ENCODE measurements at places on chromosomes 5 and 9. TPM values are rescaled to one million over a fixed set of nuclear protein-coding genes. Genes with fewer than 3 reads are reported as not detected.

- no peaks in the 10 kb centered on the region for H3K27me3 ChIP-seq
- peak overlapping the region; percentile 62 for H3K27ac ChIP-seq
- DNase-seq, result no peak
- no peak overlapping the region for H3K4me3 ChIP-seq
Measured at GRCh38 chr5:60521376-60522291, 178.3 kb downstream of the DEPDC1B start.

- peaks cover 5% of the 10 kb centered on the region for H3K4me1 ChIP-seq
- H3K27me3 ChIP-seq, result no peaks in the 10 kb centered on the region
- no peak for DNase-seq
- peaks cover 26% of the 10 kb centered on the region for H3K36me3 ChIP-seq
- no peak overlapping the region for H3K4me3 ChIP-seq
Measured at GRCh38 chr5:71528206-71528605, 58.9 kb upstream of the MCCC2 start.

GRCh38 chr9:107389617-107390071 is 99.9 kb downstream of the KLF4 start:
- no peaks in the 10 kb centered on the region for H3K4me1 ChIP-seq
- H3K27me3 ChIP-seq, result no peaks in the 10 kb centered on the region
- no peak overlapping the region for H3K4me3 ChIP-seq
- H3K27ac ChIP-seq, result no peak overlapping the region

GRCh38 chr9:136514022-136514714 is 31.3 kb upstream of the SEC16A start:
- peak overlapping the region; percentile 7 for H3K27ac ChIP-seq
- H3K27me3 ChIP-seq, result no peaks in the 10 kb centered on the region
- DNase-seq, result no peak
- H3K36me3 ChIP-seq, result peaks cover 98% of the 10 kb centered on the region

- H3K27me3 ChIP-seq, result no peaks in the 10 kb centered on the region
- peak; percentile 75 for DNase-seq
Measured at GRCh38 chr5:132474881-132475496, 15.6 kb downstream of the IRF1 start.

The ZNF474 gene
- 0.27 TPM for total RNA-seq

DNA sequence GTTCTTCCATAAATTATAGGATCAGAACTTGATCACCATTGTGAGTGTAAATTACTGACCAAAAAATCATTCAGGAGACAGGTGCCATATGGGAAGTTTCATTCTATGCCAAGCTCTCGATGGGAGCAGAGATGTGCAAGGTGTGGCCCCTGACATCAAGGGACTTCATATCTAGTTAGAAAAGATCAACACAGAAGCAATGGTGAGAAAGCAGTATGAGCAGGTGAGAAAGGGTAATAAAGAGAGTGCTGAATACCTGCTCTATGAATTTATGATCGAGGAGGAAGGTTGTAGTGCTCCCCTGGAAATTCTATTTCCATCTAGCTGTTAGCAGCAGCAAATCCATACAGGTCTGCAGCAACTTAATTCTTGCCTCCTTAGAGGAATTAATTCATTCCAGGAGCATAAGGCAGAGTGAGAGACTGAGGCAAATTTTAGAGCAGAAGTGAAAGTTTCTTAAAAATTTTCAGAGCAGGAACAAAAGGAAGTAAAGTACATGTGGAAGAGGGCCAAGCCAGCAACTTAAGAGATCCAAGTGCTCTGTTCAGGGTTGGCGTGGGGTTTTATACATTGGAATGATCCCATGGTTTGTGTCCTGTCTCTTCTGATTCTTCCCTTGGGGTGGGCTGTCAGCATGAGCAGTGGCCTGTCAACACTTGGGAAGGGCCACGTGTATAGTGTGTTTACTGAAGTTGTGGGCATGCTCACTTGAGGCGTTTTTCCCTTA is 181.8 kb downstream of the SAXO1 start:
- H3K4me3 ChIP-seq, result no peak overlapping the region
- DNase-seq, result no peak
- no peaks in the 10 kb centered on the region for H3K36me3 ChIP-seq
- no peaks in the 10 kb centered on the region for H3K27me3 ChIP-seq

The MARVELD2 gene
- total RNA-seq, result 0.83 TPM

DNA sequence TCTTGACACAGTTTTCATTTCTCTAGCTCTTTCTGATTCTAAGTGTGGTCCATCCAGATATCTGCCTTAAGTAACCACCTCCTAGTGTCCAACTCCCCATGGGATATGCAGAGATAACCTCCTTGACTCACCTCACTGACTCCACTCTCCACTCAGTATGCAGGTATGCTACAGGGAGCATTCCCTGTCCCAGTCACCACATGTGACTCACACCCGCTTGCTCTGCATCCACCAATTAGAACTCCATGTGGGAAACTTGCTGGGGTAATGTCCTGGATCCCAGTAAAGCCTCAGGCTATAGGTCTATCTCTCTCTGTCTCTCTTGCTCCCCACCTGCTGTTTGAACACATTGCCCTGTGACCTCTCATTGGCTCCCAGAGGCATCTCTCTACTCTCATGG is 563.9 kb downstream of the HTR1A start:
- DNase-seq, result no peak
- H3K36me3 ChIP-seq, result no peaks in the 10 kb centered on the region
- H3K27ac ChIP-seq, result no peak overlapping the region
- H3K4me3 ChIP-seq, result no peak overlapping the region

The BHMT2 gene
- total RNA-seq, result 2.6 TPM

DNA sequence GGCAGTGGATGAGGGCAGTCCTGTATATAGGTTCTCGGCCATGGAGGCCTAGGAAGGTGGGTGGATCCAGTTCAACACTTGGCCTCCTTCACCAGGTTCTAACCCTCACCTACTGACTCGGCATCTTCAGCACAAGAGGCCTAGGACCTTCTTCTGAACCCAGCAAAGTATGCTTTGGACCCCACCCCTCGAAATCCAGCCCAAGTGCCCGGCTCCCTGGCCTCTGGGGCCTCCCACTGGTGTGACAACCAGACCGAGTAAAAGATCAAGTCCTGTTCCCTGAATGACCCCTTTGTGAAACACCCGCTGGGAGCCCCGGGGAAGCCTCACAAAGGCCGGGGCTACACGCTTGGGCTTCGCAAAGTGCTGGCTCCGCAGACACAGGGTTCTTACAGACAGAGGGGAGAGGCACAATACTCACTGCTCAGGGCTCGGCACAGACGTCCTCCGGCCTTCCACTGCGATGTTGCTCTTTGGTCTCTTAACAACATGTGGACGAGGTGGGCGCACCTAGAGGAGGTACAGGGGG is 47.0 kb downstream of the CRB2 start:
- no peak for DNase-seq
- H3K27ac ChIP-seq, result no peak overlapping the region
- H3K4me1 ChIP-seq, result no peaks in the 10 kb centered on the region
- no peak overlapping the region for H3K4me3 ChIP-seq
- H3K36me3 ChIP-seq, result no peaks in the 10 kb centered on the region
- no peaks in the 10 kb centered on the region for H3K27me3 ChIP-seq

- peaks cover 3% of the 10 kb centered on the region for H3K27me3 ChIP-seq
- peak; percentile 64 for DNase-seq
- peaks cover 35% of the 10 kb centered on the region for H3K4me1 ChIP-seq
- peaks cover 9% of the 10 kb centered on the region for H3K36me3 ChIP-seq
- H3K4me3 ChIP-seq, result no peak overlapping the region
Measured at GRCh38 chr5:139847091-139847490, 51.5 kb downstream of the PSD2 start.

The LHX3 gene
- not detected for total RNA-seq

DNA sequence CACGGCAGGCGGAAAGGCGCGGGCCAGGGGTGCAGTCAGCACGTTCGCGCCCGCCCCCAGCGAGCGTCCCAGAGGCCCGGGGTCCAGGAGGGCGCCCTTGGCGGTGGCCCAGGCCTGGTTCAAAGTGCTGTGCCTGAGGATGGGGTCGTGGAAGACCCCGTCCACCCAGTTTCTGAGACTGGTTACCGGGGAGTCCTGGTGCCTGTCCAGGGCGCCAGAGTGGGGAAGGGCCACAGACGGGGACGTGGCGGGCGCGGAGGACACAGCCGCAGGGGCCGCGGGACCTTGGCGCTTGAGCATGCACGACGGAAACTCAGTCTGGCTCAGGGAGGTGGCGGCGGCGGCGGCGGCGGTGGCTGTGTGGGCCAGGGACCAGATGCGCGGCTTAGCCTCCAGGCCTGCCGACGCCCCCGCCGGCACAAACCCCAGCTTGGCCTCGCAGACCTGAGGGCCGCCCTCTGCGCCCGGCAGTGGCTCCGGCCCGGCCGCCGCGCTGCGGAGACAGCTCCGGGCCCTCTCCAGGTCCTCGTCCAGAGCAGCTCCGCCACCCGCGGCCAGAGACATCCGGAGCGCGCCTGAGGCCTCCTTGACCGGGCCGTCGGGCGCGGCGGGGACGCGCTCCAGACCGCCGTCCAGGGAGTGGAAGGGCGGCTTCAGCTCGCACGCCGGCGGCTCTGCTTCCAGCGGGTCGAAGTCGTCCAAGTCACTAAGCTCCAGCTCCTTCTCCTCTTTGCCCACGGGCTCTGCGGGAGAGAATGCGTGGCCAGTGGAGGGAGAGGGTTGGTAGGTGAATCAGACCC is 4.5 kb downstream of the IRX4 start:
- no peaks in the 10 kb centered on the region for H3K36me3 ChIP-seq
- no peak overlapping the region for H3K27ac ChIP-seq
- no peak overlapping the region for H3K4me3 ChIP-seq
- DNase-seq, result no peak

DNA sequence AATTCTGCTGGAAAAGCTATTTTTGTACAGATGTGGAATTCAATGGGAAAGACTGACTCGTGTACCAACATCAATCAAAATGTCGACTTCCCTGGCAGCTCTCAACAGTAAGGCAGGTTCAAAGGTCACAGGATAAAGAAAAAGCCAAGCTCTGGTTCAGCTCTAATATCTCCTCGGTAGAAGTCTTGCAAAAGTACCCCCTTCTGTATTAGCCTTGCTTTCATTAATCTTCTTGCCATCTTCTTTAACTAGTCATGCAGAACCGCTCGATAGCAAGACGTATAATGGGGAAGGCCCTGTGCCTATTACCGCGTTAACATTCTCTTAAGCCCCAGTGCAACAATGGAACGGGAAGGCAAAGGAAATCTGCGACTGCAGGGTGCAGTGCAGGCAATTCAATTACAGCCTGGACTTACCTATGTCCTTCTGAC is 201.2 kb downstream of the GAPVD1 start:
- H3K4me3 ChIP-seq, result no peak overlapping the region
- H3K36me3 ChIP-seq, result peaks cover 12% of the 10 kb centered on the region
- no peak overlapping the region for H3K27ac ChIP-seq

The ENTR1 gene
- 66.2 TPM for total RNA-seq

- no peaks in the 10 kb centered on the region for H3K4me1 ChIP-seq
- H3K27me3 ChIP-seq, result no peaks in the 10 kb centered on the region
- H3K27ac ChIP-seq, result no peak overlapping the region
- no peak for DNase-seq
Measured at GRCh38 chr5:110965773-110966581, 105.5 kb upstream of the TSLP start.

DNA sequence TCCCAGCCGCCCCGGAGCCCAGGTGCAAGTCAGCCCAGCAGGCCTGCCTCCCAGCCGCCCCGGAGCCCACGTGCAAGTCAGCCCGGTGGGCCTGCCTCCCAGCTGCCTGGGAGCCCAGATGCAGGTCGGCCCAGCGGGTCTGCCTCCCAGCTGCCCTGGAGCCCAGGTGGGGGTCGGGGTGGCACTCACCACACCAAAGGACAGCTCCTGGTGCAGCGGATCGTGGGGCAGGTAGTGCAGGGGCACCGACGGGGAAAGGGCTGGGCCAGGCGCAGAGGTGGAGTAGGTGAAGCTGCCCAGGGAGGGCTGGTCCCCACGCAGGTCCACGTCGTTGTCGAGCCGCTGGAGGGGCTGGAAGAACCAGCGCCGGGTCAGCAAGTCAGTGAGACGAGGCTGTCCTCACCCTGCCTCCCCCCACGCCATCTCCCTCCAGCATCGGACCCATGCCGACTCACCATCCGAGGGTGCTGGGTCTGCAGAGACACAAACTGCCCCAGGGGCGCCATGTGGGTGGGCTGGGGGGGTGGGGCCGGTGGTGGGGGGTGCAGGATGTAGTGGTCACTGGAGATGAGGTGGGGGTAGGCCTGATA is 6.7 kb downstream of the RNF44 start:
- H3K27ac ChIP-seq, result peak overlapping the region; percentile 100
- peaks cover 84% of the 10 kb centered on the region for H3K4me1 ChIP-seq
- DNase-seq, result peak; percentile 87
- peak overlapping the region; percentile 16 for H3K4me3 ChIP-seq
- H3K36me3 ChIP-seq, result peaks cover 46% of the 10 kb centered on the region
- no peaks in the 10 kb centered on the region for H3K27me3 ChIP-seq

GRCh38 chr9:68895741-68896478 is 118.0 kb downstream of the PRKACG start:
- no peaks in the 10 kb centered on the region for H3K36me3 ChIP-seq
- H3K4me1 ChIP-seq, result peaks cover 28% of the 10 kb centered on the region
- H3K4me3 ChIP-seq, result no peak overlapping the region
- no peak for DNase-seq

The SPINK4 gene
- not detected for total RNA-seq

- H3K27me3 ChIP-seq, result no peaks in the 10 kb centered on the region
- no peaks in the 10 kb centered on the region for H3K36me3 ChIP-seq
- H3K4me3 ChIP-seq, result no peak overlapping the region
Measured at GRCh38 chr5:178310130-178310865, 77.7 kb upstream of the PHYKPL start.

GRCh38 chr5:50691399-50692016 is 25.1 kb downstream of the PARP8 start:
- no peak overlapping the region for H3K27ac ChIP-seq
- H3K4me3 ChIP-seq, result no peak overlapping the region
- no peaks in the 10 kb centered on the region for H3K27me3 ChIP-seq
- H3K4me1 ChIP-seq, result no peaks in the 10 kb centered on the region
- no peaks in the 10 kb centered on the region for H3K36me3 ChIP-seq

DNA sequence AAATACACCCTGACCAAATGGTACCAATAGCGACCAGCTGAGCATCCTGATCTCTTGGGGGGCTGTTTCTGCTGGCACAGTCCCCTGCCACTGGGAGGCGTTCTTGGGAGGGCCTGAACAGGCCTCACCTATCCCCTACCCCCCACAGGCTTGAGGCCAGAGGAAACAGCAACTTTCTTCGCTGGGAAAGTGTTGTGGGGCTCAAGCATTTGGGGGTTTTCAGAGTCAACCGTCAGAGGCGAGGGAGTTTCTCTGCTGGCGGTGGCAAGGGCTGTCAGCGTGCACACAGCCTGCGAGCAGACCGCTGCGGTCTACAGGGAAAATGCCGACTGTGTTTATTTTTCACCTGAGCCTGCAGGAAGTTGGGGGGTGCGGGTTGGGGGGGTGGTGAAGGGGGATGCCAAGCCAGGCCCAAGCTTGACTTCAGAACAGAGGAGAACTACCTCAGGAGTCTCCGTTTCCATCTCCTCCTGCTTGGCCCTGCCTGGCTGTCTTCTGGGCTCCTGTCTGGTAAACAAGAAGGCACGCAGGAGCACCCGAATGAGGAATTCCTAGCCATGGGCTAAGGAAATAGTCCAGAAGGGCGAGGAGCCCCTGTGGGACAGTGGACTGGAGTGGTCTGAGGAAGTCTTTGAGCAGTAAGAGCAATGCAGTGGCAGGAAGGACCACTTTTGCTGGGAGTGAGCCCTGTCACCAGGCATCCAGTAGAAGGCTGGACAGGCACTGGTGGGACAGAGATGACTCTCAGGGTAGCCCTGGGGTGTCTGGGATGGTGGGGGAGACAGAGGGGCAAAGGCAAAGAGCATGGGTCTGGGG is 18.1 kb downstream of the TCF7 start:
- H3K27me3 ChIP-seq, result no peaks in the 10 kb centered on the region
- H3K36me3 ChIP-seq, result peaks cover 72% of the 10 kb centered on the region
- peak overlapping the region; percentile 80 for H3K27ac ChIP-seq
- DNase-seq, result peak; percentile 86
- H3K4me3 ChIP-seq, result no peak overlapping the region

Data from spleen (tissue), 13 donors.